ENCODE measurements at places on chromosomes 16 and 17. TPM values are rescaled to one million over a fixed set of nuclear protein-coding genes. Genes with fewer than 3 reads are reported as not detected.

DNA sequence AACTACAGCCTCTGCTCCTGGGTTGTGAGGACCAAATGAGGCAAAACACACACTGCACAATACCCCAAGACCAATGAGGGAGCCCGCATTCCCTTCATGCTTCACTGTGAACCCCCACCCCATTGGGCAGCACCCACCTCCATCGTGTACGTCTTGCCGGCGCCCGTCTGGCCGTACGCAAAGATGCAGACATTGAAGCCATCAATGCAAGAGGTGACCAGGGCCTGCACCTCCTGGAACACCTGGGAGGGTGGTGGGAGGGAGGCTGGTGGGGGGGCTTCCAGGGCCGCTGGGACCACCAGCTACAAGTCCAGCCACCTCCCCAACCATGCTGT lies 28.4 kb downstream of the KATNB1 start:
- peaks cover 13% of the 10 kb centered on the region for H3K27me3 ChIP-seq
- H3K4me3 ChIP-seq = no peak overlapping the region
- H3K27ac ChIP-seq = no peak overlapping the region
- H3K4me1 ChIP-seq = no peaks in the 10 kb centered on the region
- no peak for DNase-seq
- H3K36me3 ChIP-seq = peaks cover 19% of the 10 kb centered on the region

DNA sequence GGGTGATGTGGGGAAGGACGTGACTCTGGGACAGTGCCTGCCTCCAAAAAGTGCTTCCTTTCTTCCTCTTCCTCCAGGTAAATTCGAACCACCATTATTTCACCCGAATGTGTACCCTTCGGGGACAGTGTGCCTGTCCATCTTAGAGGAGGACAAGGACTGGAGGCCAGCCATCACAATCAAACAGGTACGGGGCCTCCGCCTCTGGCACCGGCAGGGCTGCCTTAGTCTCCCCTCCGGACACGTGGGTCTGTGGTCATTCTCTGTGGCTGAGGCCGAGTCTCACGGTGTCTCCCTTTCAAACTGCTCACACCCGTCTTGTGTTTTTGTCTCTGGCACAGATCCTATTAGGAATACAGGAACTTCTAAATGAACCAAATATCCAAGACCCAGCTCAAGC lies 10.7 kb downstream of the UBE2I start:
- peaks cover 9% of the 10 kb centered on the region for H3K27me3 ChIP-seq
- H3K4me1 ChIP-seq = no peaks in the 10 kb centered on the region
- H3K4me3 ChIP-seq = no peak overlapping the region
- no peak for DNase-seq

DNA sequence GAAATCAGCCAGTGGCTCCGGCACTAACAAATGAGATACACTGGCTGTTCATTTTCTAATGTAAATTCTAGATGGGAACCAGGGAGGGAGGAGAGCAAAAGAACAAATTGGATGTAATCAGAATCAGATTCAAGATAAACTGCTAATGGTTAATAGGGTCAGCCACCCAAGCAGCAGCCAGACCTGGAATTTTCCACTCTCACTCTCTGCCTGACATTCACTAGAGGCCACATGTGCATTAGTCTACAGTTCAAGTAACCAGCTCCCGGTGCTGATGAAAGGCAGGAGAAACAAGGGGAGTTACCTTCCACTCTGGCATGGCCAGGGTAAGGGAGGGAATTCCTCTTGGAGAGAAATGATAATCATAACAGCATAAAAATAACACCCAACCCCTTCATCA lies 597.7 kb downstream of the TOX3 start:
- peaks cover 2% of the 10 kb centered on the region for H3K27me3 ChIP-seq
- DNase-seq = no peak
- peaks cover 13% of the 10 kb centered on the region for H3K4me1 ChIP-seq

DNA sequence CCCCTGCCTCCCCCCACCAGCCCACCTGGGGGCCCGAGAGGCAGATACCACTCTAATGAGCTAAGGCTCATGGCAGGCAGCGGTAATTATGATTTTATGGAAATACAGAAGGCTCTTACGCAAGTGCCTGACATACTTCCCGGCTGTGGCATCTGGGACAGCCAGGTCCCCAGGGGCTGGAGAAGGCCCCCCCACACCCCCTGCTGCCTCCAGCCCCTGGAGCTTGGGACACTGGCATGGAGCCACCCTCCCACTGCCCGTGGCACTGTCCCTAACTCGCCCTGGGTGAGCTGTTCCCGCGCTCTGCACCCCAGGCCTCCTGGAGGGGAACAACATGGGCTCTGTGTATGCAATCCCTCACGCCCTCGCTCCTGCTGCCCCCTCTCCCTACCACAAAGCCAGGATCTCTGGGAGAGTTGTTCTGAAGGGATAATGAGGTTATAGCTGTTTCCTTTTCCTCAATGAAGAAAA lies 5.4 kb upstream of the STAC2 start:
- no peak overlapping the region for H3K4me3 ChIP-seq
- peaks cover 16% of the 10 kb centered on the region for H3K27me3 ChIP-seq
- H3K4me1 ChIP-seq = peaks cover 22% of the 10 kb centered on the region
- H3K27ac ChIP-seq = no peak overlapping the region

- peaks cover 6% of the 10 kb centered on the region for H3K27me3 ChIP-seq
- no peak for DNase-seq
- H3K36me3 ChIP-seq = peaks cover 3% of the 10 kb centered on the region
- no peaks in the 10 kb centered on the region for H3K4me1 ChIP-seq
- H3K4me3 ChIP-seq = no peak overlapping the region
Measured at GRCh38 chr16:16166085-16166484, 57.2 kb downstream of the ABCC6 start.

GRCh38 chr17:71409712-71410111 lies 711.1 kb upstream of the SOX9 start:
- no peaks in the 10 kb centered on the region for H3K36me3 ChIP-seq
- no peaks in the 10 kb centered on the region for H3K27me3 ChIP-seq
- no peak for DNase-seq
- H3K4me1 ChIP-seq = no peaks in the 10 kb centered on the region

DNA sequence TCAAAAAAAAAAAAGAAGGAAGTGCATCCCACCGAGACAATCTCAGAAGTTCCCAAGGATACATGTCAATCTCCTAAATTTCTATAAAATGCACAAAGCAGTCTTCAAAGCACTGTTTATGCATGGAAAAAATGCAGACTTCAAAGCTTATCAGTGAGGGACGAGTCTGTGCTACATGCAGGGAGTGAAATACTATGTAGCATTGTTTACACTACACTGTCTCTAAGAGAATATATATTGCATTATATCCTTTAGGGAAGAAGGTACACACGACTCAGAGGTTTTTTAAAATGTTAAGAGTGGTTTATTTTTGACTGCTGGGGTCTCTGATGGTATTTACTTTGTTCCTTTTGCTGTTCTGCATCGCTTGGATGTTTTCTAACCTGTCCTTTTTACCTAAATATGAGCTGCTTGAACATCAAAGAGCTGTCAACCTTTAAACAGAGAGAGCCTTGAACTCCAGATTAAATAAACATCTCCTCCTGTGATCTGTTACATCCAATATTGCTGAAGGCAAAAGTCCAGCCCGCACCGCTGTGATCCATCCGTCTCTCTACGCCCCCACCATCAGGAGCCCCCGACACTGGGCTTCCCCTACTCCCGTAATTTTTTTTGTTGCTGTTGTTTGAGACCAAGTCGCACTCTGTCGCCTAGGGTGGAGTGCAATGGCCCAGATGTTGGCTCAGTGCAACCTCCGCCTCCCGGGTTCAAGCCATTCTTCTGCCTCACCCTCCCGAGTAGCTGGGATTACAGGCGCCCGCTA lies 1.4 kb downstream of the FBXO31 start:
- H3K27ac ChIP-seq = peak overlapping the region; percentile 4
- no peak for DNase-seq
- H3K36me3 ChIP-seq = no peaks in the 10 kb centered on the region
- H3K27me3 ChIP-seq = peaks cover 20% of the 10 kb centered on the region

DNA sequence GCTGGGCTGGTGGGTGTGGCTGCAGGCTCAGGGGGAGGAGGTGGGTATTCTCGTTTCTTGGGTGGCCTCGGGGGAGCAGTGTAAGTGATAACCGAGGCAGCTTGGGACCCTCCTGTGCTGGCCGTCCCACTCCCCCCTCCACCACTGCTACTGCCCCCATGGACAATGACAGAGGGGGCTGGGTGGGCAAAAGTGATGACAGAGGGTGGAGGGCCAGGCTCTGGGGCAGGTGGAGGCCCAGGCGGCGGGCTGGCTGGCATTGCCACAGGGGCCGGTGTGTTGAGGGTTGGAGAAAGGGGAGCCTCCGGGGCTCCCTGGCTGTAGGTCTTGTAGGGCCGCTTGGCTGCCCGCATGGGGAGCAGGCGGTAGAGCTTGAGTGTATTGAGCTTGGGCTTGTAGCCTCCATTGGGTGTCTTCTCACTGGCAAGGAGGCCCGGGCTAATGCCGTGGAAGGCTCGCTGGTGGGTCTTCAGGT lies 16.0 kb downstream of the ZBTB4 start:
- H3K27me3 ChIP-seq = peaks cover 11% of the 10 kb centered on the region
- no peak for DNase-seq
- no peak overlapping the region for H3K4me3 ChIP-seq
- peaks cover 5% of the 10 kb centered on the region for H3K36me3 ChIP-seq
- no peak overlapping the region for H3K27ac ChIP-seq

- no peak overlapping the region for H3K4me3 ChIP-seq
- no peaks in the 10 kb centered on the region for H3K27me3 ChIP-seq
- no peak overlapping the region for H3K27ac ChIP-seq
Measured at GRCh38 chr17:59796785-59797205, 89.3 kb downstream of the VMP1 start.

- no peaks in the 10 kb centered on the region for H3K36me3 ChIP-seq
- peaks cover 1% of the 10 kb centered on the region for H3K27me3 ChIP-seq
- H3K4me1 ChIP-seq = no peaks in the 10 kb centered on the region
- H3K27ac ChIP-seq = no peak overlapping the region
- no peak overlapping the region for H3K4me3 ChIP-seq
- no peak for DNase-seq
Measured at GRCh38 chr17:69179227-69179952, 37.7 kb upstream of the ABCA6 start.

DNA sequence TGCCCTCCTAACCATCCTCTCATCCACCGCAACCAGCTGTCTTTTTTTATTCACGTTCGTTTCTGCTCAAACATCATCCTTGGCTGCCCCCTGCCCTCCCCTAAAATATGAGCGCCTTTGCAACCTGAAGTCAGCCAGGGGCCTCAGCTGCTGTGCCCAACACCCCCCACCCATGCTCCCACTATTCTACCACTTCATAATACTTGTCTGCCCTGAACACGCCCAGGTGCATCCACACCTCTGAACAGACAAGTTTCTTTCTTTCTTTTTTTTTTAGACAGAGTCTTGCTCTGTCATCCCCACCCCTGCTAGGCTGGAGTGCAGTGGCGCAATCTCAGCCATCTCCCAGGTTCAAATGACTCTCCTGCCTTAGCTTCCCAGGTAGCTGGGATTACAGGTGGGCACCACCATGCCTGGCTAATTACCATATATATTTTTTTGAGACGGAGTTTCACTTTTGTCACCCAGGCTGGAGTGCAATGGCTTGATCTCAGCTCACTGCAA lies 26.9 kb downstream of the CEP295NL start:
- peaks cover 6% of the 10 kb centered on the region for H3K36me3 ChIP-seq
- H3K4me3 ChIP-seq = no peak overlapping the region
- no peak for DNase-seq
- peaks cover 22% of the 10 kb centered on the region for H3K4me1 ChIP-seq

- H3K27me3 ChIP-seq = no peaks in the 10 kb centered on the region
- no peak for DNase-seq
- H3K4me3 ChIP-seq = no peak overlapping the region
- no peak overlapping the region for H3K27ac ChIP-seq
Measured at GRCh38 chr16:11955713-11956123, 9.3 kb upstream of the TNFRSF17 start.

GRCh38 chr17:8753136-8753975 lies 5.0 kb downstream of the SPDYE4 start:
- peaks cover 18% of the 10 kb centered on the region for H3K27me3 ChIP-seq
- no peak overlapping the region for H3K27ac ChIP-seq
- peaks cover 4% of the 10 kb centered on the region for H3K4me1 ChIP-seq

DNA sequence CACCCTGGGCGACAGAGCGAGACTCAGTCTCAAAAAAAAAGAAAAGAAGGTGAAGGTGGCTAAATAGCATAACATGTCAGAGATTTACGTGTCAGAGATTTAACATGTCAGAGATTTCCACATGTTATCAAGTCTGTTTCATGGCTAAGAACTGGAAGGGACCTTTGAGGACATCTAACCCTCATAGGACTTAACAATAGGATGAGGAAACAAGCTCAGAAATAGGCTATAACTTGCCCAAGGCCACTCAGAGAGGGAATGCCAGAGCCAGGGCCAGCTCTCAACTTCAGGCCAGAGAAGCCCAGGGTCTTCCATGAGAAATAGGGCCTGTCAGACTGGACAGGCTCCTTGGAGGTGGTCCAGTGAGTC lies 26.8 kb upstream of the ZNF629 start:
- peaks cover 8% of the 10 kb centered on the region for H3K27me3 ChIP-seq
- H3K36me3 ChIP-seq = no peaks in the 10 kb centered on the region
- peak overlapping the region; percentile 1 for H3K27ac ChIP-seq
- H3K4me1 ChIP-seq = peaks cover 3% of the 10 kb centered on the region
- no peak for DNase-seq

DNA sequence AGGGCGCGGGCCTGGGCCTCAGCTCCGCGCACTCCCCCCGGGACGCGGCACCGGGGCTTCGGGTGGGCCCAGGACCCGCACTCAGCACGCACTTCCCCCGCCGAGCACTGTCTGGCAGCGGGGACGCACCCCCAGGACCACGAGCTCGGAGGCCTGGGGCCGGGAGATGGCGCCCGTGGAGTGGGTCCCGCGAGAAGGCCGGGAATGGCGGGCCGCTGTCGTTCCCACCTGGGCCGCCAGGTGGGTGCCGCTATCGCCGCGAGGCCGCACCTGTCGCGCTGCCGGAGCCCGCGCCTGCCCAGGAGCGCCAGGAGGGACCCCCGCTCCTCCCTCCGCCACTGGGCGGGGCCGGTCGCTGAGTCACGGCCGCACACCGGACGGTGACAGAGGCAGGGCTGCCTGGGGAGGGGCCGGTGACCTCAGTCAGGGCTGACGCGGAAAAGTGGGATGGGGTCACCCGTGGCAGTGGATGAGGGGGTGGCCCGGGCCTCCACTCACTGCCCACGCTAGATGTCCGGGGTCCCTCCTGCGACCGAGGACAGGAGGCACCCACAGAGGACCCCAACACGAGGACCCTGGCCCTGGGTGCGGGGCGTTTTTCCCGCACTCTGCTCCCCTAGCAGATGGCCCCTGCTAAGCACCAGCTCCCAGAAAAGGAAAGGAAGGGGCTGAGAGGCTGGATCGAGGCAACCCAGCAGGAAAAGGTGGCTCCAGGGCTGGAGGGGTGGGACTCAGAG lies 6.9 kb upstream of the ACTG1 start:
- peaks cover 25% of the 10 kb centered on the region for H3K27me3 ChIP-seq
- H3K27ac ChIP-seq = no peak overlapping the region
- peaks cover 4% of the 10 kb centered on the region for H3K36me3 ChIP-seq
- H3K4me1 ChIP-seq = peaks cover 12% of the 10 kb centered on the region
- H3K4me3 ChIP-seq = no peak overlapping the region

GRCh38 chr17:56110463-56111135 lies 42.7 kb upstream of the ANKFN1 start:
- no peak for DNase-seq
- no peaks in the 10 kb centered on the region for H3K4me1 ChIP-seq
- no peaks in the 10 kb centered on the region for H3K27me3 ChIP-seq

- no peak overlapping the region for H3K4me3 ChIP-seq
- H3K27me3 ChIP-seq = peaks cover 11% of the 10 kb centered on the region
- no peaks in the 10 kb centered on the region for H3K4me1 ChIP-seq
- H3K27ac ChIP-seq = no peak overlapping the region
Measured at GRCh38 chr16:88894681-88895300, 28.3 kb upstream of the PABPN1L start.

- H3K27me3 ChIP-seq = no peaks in the 10 kb centered on the region
- H3K4me1 ChIP-seq = peaks cover 21% of the 10 kb centered on the region
- H3K4me3 ChIP-seq = no peak overlapping the region
- H3K27ac ChIP-seq = no peak overlapping the region
Measured at GRCh38 chr16:48556243-48556912, 53.6 kb downstream of the N4BP1 start.

The C16orf46 gene
- total RNA-seq = 0.18 TPM

The SPNS3 gene
- total RNA-seq = 0.18 TPM

The FBXO39 gene
- total RNA-seq = not detected

The METTL9 gene
- total RNA-seq = 221 TPM

The IL17C gene
- 0.26 TPM for total RNA-seq

The KLHDC4 gene
- 43.4 TPM for total RNA-seq
